ENCODE measurements at places on chromosomes 11 and 22.
A peak's percentile ranks its signal among the peaks of the same experiment; 100 is the strongest.

GRCh38 chr22:28017859-28018258 is 98.8 kb upstream of the PITPNB start:
- no peak for DNase-seq

DNA sequence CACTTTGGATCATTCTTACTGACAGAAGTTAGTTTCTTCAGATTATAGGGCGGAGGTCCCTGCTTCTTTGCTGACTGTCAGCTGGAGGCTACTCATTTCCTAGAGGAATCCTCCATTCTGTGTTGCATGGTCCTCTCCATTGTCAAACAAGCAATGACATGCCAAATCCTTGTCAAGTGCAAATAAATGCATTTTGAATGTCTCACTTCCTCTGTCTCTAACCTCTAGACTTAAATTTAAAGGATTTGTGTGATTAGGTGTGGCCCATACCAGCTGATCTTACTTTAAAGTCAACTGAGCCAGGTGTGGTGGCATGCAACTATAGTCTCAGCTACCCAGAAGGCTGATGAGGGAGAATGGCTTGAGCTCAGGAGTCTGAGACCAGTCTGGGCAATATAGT is 458.4 kb upstream of the CCDC179 start:
- no peak for DNase-seq

- no peak for DNase-seq
These were observed 30.7 kb downstream of the ARHGAP1 start for GRCh38 chr11:46669711-46670139.

DNA sequence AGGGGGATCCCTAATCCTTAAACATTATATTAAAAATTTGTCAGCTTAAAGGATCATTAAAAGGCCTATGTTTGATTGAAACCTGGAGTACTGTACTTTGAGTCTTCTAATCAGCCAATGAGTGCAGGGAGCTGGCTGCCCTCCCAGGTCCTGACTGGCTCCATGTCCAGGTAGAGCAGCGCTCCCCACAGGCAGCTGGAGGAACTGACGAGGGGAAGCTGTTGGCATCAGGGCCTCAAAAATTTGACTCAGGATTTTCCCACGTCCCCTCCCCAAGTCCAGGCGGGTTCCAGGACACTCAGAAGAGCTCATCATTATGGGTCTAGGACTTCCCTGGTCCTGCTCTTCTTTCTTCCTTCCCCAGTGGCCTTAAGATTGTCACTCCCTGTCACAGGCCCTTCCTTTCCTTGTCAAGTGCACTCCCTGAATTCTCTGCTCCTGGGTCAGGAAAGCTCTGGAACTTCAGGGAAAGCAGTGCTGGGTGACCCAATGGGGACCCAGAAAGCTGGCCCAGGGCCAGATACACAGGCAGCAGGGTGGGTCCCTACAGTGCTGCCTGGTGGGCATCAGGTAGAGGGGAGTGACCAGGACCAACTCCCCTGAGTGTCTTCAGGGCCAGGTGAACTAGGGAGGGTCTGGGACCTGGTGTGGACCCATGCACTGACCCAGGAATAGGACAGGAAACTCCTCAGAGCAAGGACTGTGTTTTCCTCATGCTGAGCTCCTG is 65.5 kb downstream of the GGTLC2 start:
- no peak for DNase-seq

- peak; percentile 46 for DNase-seq
These were observed 59.0 kb upstream of the CD82 start for GRCh38 chr11:44506375-44507016.

GRCh38 chr11:1409108-1409851 is 19.5 kb downstream of the BRSK2 start:
- no peak for DNase-seq

DNA sequence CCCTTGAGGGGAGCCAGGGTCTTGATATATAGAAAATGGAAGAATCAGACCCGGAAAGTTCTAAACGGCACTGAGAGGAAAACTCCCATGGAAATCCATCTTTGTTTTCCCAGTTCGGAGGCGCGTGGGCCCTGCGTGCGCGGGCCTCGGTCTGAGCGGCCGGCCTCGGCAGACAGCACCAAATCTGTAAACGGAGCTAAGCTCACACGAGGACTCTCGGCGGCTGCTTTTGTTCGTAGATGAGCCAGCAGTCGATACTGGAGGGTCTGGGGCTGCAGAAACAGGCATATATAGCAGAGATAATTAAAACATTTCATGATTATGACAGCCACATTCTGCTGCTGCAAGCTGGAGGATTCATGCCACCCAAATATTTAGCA is 68.5 kb upstream of the PPARA start:
- DNase-seq, result no peak

DNA sequence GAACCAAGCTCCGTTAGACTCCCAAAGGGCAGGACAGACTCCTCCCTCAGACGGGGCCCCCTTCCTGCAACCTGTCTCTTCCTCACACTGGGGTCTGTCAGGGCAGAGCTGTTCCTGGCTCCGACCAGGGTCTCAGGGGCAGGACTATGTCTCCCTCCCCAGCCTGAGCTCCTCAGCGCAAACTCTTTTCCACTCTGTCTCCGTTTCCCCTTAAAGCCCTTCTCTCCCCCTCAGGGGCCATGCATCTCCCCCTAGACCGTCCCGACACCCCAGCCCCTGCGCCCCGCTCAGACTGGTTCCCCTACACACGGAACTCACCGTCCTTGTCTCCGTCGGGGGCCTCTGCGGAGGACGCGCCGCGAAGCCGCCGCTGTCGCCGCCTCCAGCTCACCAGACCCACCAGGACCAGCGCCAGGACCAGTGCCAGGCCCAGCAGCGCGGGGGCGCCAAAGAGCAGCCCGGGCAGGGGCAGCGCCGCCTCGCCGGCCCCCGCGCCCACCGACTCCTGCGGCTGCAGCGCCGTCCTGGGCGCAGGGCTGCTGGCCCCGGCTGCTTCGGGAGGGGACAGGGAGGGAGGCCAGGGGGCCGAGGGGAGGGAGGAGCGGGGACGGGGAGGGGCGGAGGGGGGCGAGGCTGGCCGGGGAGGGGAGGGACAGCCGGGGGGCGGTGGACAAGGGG is 684 bp downstream of the TNFRSF13C start:
- no peak for DNase-seq

DNA sequence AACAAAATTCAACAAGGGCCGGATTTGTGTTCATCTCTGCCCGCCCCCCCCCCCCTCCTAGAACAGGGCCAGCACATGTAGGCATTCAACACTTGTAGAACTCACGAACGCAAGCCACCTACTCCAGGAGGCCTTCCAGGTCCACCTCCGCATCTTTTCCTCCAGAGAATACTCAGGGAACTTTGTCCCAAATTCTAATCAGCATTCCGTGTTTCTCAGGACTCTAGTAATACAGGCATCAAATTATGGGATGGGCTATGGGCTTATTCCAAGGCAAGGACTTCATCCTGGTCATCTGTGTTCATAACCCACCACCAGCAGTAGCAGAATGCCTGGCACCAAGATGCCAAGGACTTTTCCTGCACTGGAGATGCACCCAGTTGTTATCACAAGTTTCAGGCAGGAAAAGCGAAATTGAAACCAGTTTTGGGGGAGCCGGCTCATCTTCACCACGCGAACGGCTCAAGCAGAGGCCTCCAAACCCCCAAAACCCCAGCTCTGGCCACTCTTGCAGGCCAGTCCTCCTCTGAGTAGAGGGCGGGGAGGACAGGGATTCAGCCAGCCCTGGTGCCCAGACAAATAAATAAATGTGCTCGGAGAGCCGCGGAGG is 462 bp downstream of the UBE2L6 start:
- no peak for DNase-seq

DNA sequence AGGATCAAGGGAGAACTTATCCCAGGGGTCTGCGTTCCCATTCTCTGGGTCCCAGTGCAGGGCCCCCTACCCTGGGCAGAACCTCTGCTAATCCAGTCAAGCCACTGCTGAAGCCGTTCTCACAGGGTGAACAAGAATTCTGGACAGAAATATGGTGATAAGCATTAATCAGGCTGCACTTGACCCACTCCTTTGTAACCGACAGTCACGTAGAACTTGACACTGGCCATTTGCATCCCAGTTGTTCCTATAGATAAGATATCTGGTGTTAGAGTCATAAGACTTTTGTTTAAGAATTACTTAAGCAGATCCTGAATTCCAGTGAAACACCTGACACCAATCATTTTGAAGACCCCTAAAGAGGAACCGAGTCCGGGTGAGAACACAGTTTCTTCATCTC is 107.5 kb upstream of the THY1 start:
- no peak for DNase-seq

DNA sequence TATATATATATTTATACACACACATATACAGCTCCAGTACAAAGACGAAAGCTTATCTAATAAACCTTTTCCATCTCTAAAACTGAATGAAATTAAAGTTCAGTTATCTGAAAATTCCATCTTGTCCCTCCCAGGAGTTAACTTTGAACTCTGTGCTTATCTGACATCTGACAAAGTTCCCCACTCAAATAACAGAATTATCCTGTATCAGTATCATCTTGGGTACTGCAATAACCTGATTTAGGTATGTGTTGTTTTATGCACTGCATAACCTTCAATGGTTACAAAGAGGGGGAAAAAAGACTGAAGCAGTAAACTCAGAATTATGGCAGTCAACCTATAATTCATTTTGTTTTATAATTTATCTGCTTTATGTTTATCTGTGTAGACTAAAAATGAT is 96.6 kb downstream of the SGSM3 start:
- no peak for DNase-seq

DNA sequence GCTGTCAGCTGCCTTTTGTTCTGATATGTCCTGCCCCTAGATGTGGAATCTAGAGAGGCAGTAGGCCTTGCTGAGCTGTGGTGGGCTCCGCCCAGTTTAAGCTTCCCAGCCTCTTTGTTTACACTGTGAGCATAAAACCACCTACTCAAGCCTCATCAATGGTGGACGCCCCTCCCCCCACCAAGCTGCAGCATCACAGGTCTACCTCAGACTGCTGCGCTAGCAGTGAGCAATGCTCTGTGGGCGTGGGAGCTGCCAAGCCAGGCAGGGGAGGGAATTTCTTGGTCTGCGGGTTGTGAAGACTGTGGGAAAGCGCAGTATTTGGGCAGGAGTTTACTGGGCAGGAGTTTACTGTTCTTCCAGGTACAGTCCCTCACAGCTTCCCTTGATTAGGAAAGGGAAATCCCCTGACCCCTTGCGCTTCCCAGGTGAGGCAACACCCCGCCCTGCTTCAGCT is 98.5 kb downstream of the SMCO4 start:
- DNase-seq, result peak; percentile 94

GRCh38 chr11:128603003-128603696 is 15.8 kb upstream of the ETS1 start:
- no peak for DNase-seq

DNA sequence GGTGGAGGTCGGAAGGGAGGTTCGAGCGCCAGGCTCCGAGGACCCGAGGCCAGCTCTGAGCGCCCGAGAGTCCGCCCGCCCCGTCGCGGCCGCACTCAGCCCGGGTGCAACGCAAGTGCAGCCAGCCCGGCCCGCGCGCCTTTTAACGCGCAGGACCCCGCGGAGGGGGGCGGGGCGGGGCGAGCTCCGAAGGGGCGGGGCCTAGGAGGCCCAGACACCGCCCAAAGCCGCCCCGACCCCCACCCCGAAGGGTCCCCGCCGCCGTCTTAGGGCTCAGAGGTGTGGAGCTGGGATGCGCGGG is at the start of gene PHOX2A:
TSS of gene PHOX2A (minus strand) at position 117 of the 301 bp plus-strand sequence. CDS start 172 bp downstream, outside the sequence.
- DNase-seq, result no peak

- no peak for DNase-seq
These were observed 1.2 kb upstream of the ARHGAP20 start for GRCh38 chr11:110713449-110713776.

- no peak for DNase-seq
These were observed 12.5 kb downstream of the RTL6 start for GRCh38 chr22:44485494-44485893.

GRCh38 chr11:539971-540481 is 2.7 kb downstream of the LRRC56 start:
- DNase-seq, result no peak

DNA sequence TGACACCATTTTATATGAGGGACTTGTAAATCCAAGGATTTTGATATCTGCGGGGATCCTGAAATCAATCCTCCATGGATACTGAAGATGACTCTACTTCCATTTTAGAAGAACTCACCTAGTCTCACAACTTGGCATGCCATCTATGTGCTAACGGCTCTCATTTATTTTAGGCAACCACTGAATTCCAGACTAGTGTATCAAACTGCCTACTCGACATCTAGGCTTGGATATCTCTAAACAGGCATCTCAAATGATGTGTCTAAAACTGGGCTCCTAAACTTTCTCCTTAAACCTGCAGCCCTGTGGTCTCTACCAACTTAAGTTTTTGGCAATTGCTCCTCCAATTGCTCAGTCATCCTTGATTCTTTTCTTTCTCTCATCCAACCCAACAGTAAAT is 31.2 kb upstream of the CLNS1A start:
- peak; percentile 31 for DNase-seq

- no peak for DNase-seq
These were observed 79.1 kb downstream of the GUCY1A2 start for GRCh38 chr11:106939157-106939556.

GRCh38 chr11:130315354-130315970 is 745 bp upstream of the ZBTB44 start:
- no peak for DNase-seq

- no peak for DNase-seq
These were observed 7.3 kb upstream of the CCDC15 start for GRCh38 chr11:124946735-124947141.

GRCh38 chr11:34049028-34049427 is 2.5 kb upstream of the CAPRIN1 start:
- no peak for DNase-seq

- no peak for DNase-seq
These were observed 34.9 kb upstream of the TRPC6 start for GRCh38 chr11:101618709-101619108.

GRCh38 chr22:29914991-29915533 is 32.1 kb downstream of the MTMR3 start:
- no peak for DNase-seq

GRCh38 chr11:285894-286220 is 3.1 kb upstream of the PGGHG start:
- DNase-seq, result no peak

DNA sequence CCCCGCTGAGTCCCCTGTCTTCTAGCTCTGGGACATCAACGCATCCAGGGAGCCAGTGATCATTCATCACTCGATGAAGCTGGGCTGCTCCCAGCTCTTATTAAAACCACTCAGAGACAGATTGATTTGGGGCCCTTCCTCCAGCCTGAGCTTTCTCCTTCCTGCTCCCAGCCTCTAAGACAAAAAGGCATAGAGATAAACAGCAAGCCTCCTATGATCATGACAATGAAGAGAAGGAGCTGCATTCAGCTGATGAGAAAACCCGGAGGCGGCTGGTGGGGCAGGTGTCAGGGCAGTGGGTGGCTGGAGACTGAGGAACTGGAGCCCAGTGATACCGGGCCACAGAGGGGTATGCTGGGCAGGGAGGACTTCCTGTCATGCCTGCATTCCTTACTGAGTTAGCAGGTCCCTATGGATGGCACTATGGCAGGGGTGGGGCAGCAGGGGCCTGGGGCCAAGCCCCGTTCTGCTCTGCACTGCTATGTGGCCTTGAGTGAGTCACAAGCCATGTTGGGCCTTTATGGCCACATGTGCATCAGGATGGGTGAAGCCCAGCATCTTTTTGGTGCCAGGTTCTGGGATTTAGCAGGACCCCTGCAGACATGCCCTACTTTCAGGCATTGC is 20.2 kb downstream of the PVALB start:
- DNase-seq, result no peak

All from kidney glomerular epithelial cell (primary cell).